Fibroblast of the aortic adventitia (primary cell): ENCODE measurements at places on chromosomes 11 and 22. TPM values are rescaled to one million over a fixed set of nuclear protein-coding genes. Genes with fewer than 3 reads are reported as not detected.

DNA sequence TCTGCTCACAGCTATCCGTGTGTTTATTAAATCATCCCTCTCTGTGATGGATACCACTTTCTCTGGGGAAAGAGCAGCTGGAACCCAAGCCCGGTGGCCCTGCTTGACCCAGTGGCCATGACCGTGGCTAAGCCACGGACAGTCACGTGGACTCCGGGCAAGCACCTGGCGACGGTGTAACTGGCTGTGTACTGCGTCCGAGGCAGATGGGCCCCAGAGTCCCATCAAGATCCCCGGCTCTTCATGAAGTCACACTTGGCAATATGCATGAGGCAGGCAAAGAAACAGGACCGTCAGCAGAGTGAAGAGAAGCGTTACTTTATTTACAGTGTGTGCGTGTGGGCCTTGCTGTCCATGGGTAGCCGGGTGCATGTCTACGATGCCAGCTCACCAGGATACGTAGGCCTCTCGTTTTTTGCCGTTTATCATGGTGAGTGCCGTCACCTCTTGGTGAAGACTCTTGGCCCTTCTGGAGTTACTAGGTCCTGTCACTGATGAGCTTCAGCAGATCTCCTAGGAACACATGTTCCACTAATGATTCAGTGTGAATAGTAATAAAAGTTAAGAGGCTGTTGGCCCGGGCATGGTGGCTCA is 366.3 kb downstream of the TBC1D22A start:
- no peak for DNase-seq

DNA sequence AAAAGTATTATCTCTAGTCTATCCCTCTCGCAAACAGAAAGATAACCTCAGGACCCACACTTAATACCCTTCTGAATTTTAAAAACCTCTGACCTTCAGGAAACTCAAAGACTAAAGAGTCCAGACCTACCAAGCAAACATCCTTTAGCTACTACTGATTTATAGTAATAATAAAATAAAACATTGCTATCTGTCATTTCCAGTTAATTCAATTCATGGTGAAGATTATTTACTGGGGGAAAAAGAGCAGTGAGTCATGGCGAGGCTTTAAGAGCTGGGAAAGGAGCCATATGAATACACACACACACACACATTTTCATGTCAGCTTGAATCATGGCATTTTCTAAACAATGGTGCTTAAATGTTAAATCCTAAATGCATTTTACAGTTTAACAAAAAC is 87.1 kb downstream of the FAM76B start:
- peak; percentile 96 for DNase-seq

The GUCY1A2 gene
- 1.1 and 1.6 TPM in 2 replicates for total RNA-seq

DNA sequence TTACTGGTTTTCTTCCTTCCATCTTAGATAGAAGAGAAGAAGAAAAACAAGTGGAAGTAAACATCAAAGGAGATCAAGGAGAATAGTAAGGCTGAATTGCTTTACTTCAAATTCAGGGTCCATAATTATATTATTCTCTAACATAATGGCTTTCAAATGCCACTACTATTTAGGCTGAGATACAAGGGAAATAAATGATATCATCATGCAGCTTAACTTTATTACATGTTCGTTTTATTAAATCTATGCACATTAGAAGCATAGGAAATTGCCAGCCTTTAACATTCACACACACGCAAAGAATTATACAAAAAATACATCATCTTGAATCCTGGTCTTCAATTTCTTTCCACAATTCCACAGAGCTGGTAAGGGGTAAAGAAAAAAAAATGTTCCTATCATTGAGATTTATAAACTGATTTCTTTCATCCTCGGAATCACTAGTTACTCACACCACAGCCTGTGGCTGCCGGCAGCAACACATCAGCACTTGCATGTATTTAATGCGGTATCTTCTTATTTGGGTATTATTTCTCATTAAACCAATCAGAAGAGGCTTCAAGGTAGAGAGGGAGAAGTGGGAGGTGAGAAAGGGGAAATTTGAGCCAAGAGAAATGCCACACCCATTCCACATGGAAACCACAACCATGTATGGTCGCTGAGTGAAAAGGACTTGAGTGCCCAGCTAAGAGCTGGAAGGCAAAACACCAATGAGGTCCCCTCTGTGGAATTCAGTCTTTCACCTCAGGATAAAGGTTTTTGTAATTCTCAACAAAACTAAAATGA is 26.3 kb downstream of the SYTL2 start:
- DNase-seq: no peak

DNA sequence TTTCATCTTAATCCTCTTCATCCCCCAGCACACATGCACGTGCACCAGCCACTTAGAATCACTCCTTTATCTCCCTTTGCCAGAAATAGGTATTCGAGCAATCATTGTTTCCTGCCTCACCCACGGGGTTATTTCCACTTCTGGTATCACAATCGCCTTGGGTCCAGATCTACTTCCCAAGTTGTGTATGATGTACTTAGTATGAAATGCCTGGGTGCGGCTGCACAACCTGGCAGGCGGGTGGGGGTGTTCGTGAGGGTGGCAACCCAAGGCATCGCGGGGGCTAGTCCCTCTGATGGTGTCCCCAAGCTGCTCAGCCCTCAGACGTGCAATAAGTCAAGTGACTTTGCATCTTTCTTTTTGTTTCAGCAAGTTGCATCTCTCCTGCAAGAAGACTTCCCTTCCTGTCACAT is 475.6 kb downstream of the MIAT start:
- no peak for DNase-seq

The SERPING1 gene
- total RNA-seq: 64.9 and 77.0 TPM in 2 replicates

The GSTT2B gene
- 4.9 and 9.0 TPM in 2 replicates for total RNA-seq

- no peak for DNase-seq
These were observed 17.6 kb upstream of the MOB2 start for GRCh38 chr11:1504138-1504537.

DNA sequence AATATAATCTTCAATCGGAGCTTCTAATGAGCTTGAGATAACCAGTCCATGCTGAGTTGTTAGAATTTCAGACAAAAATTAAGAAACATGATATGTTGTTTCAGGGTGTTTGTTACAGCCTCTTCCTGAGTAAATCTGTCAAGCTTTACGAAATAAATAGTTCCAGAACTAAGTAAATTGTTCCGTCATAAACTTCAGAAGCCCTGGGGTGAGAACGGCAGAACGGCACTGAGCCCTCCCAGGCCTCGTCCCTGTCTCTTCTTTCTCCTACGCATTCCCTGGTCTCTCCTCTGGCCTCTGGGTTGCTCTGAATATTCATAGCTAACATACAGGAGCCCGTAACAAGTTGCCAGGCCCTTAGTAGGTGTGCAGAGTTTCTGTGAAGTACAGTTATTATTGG is 390.8 kb upstream of the NARS2 start:
- no peak for DNase-seq

DNA sequence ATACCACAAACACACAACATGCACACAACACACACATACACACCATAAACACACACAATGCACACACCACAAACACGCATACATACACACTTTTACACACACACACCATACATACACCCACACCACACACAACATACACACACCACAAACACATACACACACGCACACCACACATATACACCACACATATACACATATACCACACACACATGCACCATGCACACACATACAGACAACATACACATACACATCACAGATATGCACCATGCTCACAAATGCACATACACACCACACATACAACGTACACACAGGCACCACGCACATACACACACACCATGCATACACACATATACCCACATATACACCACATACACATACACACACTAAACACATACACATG is 11.7 kb upstream of the B4GALNT4 start:
- no peak for DNase-seq

The VSIG2 gene
- total RNA-seq: not detected in 2 replicates

- no peak for DNase-seq
These were observed 4.1 kb downstream of the TMEM80 start for GRCh38 chr11:699753-700152.

GRCh38 chr22:42648368-42649245 is 585 bp downstream of the CYB5R3 start:
- peak; percentile 34 for DNase-seq

DNA sequence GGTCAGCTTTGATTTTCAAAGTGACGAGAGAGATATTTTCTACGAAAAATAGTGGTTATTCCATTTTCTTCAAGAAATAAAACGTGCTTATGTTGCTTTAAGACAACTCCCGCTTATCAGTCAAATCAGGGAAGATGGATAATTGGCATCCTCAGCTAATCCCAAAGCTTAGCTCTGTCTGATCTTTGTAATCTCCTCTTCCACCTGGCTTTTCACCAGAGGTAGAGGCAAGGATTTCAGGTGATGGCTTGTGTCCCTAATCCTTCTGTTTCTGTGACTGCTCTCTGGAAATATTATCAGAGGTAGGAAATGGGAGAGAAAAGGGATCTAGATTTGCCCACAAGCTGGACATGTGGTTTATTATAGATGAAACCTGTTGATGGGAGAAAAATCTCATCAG is 78.9 kb downstream of the DBX1 start:
- DNase-seq: no peak

GRCh38 chr11:45859661-45860140 is 12.4 kb downstream of the CRY2 start:
- peak; percentile 99 for DNase-seq

The POU2AF2 gene
- not detected in 2 replicates for total RNA-seq

GRCh38 chr11:126830216-126830806 is 170.3 kb downstream of the KIRREL3 start:
- DNase-seq: no peak

The CNGA4 gene
- total RNA-seq: not detected in 2 replicates

The KRTAP5-10 gene
- not detected in 2 replicates for total RNA-seq

GRCh38 chr11:18567081-18567480 is 21.5 kb downstream of the UEVLD start:
- DNase-seq: no peak

DNA sequence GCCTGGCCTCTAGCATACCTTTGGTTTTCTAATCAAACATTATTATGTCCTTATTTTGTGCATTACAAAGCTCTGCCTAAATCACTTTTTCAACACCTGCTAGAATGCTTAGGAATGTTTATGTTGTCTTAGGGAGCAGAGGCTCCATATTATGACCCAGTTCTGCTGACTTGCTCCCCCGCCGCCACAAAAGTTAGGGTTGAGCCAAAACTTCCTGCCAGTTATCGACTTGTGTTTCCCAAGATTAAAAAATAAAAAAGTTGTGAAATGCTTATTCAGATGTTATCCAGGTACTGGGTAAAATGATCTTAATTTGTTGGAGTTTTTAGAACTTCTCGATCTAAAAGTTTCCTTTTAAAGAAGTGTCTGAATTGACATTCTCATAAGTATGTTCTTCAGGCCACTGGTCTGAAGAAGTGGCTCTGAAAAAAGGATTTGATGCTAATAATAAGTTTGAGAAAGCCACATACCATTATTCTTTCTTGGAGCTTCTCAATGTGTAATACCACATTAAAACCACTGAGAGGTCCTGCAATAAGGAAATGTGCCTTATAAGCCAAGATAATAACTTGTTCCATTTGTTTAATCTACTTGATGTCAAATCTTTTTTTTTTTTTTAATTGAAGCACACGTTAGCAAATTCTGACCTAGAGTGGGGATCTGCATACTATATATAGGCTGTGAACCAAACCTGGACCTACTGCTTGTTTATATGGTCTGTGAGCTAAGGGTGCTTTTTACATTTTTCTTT is 2.2 kb downstream of the RNF185 start:
- peak; percentile 53 for DNase-seq

The OR8D2 gene
- total RNA-seq: not detected in 2 replicates

The CCDC87 gene
- 0.45 and 1.1 TPM in 2 replicates for total RNA-seq

GRCh38 chr22:19526702-19527111 is 2.5 kb upstream of the CLDN5 start:
- DNase-seq: no peak

The ELF5 gene
- not detected in 2 replicates for total RNA-seq

The ANKK1 gene
- not detected in 2 replicates for total RNA-seq
